ENCODE measurements at places on chromosomes 7 and 10.
A peak's percentile ranks its signal among the peaks of the same experiment; 100 is the strongest.

GRCh38 chr10:5094265-5095205 lies at the start of gene AKR1C3:
Gene AKR1C3 (plus strand): TSS chr10:5094414. CDS start chr10:5094445, 31 bp downstream.
- no peaks in the 10 kb centered on the region for H3K27me3 ChIP-seq
- no peaks in the 10 kb centered on the region for H3K36me3 ChIP-seq
- peak; percentile 32 for DNase-seq
- no peak within 1 kb of the TSS for H3K27ac ChIP-seq
- no peaks in the 10 kb centered on the region for H3K4me1 ChIP-seq
- peak within 1 kb of the TSS; percentile 57 for H3K4me3 ChIP-seq

DNA sequence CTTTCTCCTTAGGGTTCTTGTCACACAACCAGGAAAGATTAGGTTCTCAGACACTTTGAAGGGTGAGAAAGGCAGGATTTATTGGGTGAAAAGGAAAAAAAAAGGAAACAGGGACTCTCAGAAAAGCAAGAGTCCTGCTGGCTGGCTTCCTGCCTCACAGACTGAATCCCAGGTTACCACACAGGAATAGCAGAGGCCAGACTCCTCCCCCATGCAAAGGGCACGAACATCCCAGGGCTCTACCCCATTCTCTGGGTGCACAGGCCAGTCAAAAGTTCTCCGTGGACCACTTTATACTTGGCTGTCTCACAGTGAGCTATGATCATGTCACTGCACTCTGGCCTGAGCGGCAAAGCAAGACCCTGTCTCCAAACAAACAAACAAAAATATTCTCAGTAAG lies 42.6 kb downstream of the HOXA1 start:
- no peak for DNase-seq
- no peaks in the 10 kb centered on the region for H3K36me3 ChIP-seq
- no peaks in the 10 kb centered on the region for H3K27me3 ChIP-seq
- no peak overlapping the region for H3K27ac ChIP-seq

DNA sequence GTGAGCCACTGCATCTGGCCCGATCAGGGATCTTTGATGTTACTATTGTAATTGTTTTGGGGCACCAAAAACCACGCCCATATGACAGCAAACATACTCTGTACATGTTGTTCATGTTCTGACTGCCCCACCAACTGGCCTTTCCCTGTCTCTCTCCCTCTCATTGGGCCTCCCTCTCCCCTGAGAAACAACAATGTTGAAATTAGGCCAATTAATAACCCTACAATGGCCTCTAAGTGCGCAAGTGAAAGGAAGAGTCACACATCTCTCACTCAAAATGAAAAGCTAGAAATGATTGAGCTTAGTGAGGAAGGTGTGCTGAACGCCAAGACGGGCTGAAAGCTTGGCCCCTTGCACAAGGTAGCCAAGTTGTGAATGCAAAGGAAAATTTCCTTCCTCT lies 50.3 kb upstream of the SDK1 start:
- peaks cover 4% of the 10 kb centered on the region for H3K4me1 ChIP-seq
- no peak overlapping the region for H3K4me3 ChIP-seq
- no peak for DNase-seq
- no peaks in the 10 kb centered on the region for H3K27me3 ChIP-seq

DNA sequence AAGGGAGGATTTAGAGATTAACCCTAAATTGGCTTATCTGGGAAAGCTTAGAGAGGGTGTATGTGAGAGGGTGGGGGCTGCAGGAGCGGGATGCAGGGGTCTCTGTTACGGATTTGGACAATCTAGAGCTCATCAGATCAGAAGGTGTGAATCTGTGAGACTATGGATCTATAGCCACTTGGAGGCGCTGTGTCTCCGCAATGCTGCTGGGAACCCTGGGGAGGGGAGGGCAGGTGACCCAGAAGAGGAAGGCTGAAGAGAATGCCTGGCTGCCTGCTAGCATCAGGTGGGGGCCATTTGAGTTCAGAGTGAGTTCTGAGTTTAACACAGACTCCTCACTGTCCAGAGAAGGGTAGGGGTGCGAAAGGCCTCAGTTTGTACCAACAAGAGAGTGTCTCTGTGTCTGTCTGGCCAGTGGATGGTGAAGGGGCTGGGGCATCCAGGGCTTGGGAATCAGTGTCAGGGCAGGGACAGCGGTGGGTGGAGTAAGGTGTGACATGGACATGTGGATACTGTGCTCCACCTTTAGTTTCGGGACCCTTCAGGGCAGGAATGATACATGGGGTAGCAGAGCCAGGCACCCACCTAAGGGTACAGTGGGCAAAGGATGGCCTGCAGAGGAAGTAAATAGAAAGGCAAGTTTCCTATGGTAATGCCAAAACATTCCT lies 187.3 kb upstream of the PRSS58 start:
- peaks cover 9% of the 10 kb centered on the region for H3K4me1 ChIP-seq
- no peak for DNase-seq
- no peak overlapping the region for H3K4me3 ChIP-seq
- no peaks in the 10 kb centered on the region for H3K36me3 ChIP-seq

DNA sequence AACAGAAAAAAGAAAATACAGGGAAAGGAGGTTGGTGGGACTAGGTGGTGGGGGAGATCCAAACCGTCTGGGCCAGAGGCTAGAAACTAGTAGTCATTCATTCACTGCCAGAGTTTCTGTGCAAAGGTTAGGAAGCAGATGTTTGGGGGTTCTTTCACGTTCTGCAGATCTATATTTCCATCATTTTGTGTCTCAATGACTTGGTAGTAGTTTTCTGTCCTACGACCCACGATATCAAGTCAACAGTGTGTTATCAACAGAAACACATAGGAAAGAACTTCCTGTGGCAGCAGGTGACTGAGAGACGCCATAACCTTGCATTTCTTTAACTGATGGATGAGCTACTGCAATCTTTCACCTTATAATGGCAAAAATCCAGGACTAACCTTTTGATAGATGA lies 1.8 kb downstream of the CEP55 start:
- peaks cover 3% of the 10 kb centered on the region for H3K36me3 ChIP-seq
- no peak overlapping the region for H3K27ac ChIP-seq
- H3K4me3 ChIP-seq, result 0 out of 2 replicates have a peak overlapping the region, but pooled peaks have one; percentile 81

GRCh38 chr7:17304926-17305325 lies 6.5 kb downstream of the AHR start:
- peaks cover 8% of the 10 kb centered on the region for H3K4me1 ChIP-seq
- no peak for DNase-seq
- no peaks in the 10 kb centered on the region for H3K36me3 ChIP-seq
- no peak overlapping the region for H3K4me3 ChIP-seq

GRCh38 chr7:114414156-114415063 lies at the start of gene FOXP2:
Gene FOXP2 (plus strand): TSS chr7:114414815. CDS start chr7:114426512, 11,697 bp downstream.
- no peak for DNase-seq
- H3K27ac ChIP-seq, result no peak within 1 kb of the TSS
- no peaks in the 10 kb centered on the region for H3K36me3 ChIP-seq
- no peaks in the 10 kb centered on the region for H3K4me1 ChIP-seq
- no peak within 1 kb of the TSS for H3K4me3 ChIP-seq
- H3K27me3 ChIP-seq, result peaks cover 21% of the 10 kb centered on the region

- H3K36me3 ChIP-seq, result no peaks in the 10 kb centered on the region
- H3K4me1 ChIP-seq, result no peaks in the 10 kb centered on the region
- no peaks in the 10 kb centered on the region for H3K27me3 ChIP-seq
- no peak overlapping the region for H3K4me3 ChIP-seq
- no peak for DNase-seq
- H3K27ac ChIP-seq, result no peak overlapping the region
These were observed 19.2 kb downstream of the TBATA start for GRCh38 chr10:70765794-70766594.

GRCh38 chr7:8152489-8153192 lies 109.3 kb downstream of the ICA1 start:
- no peak overlapping the region for H3K4me3 ChIP-seq
- H3K27me3 ChIP-seq, result no peaks in the 10 kb centered on the region
- H3K36me3 ChIP-seq, result no peaks in the 10 kb centered on the region
- DNase-seq, result no peak

- no peak overlapping the region for H3K27ac ChIP-seq
- peaks cover 9% of the 10 kb centered on the region for H3K36me3 ChIP-seq
- no peaks in the 10 kb centered on the region for H3K4me1 ChIP-seq
- no peaks in the 10 kb centered on the region for H3K27me3 ChIP-seq
- no peak for DNase-seq
- H3K4me3 ChIP-seq, result no peak overlapping the region
These were observed 111.3 kb upstream of the ASAH2 start for GRCh38 chr10:50362547-50363125.

GRCh38 chr7:150978126-150978789 lies at the start of gene KCNH2:
Gene KCNH2 (minus strand): TSS chr7:150978321. CDS start chr7:150977913, 408 bp downstream.
- H3K27ac ChIP-seq, result no peak within 1 kb of the TSS
- peak; percentile 99 for DNase-seq
- no peaks in the 10 kb centered on the region for H3K36me3 ChIP-seq
